Activated CD4-positive, alpha-beta T cell treated with anti-CD3 and anti-CD28 coated beads for 36 hours (primary cell): ENCODE measurements at places on chromosomes 5 and 9.

DNA sequence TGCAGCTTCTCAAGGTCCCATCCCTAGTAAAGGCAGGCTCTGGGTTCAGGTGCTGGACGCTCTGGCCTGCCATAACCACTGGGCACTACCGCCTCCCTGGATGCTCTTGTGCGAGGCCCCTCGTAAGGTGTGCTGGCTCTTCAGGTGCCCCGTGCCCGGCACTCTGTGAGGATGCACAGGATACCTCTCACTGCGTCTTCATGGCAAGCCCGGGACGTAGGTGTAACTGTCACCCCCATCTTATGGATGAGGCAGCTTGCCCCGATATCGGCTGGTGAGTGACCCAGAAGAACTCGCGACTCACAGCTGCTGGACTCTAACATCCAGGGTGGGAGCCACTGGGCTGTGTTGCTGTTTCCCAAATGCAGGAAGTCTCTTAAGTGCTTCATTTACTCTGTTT, 79.0 kb downstream of the GTF3C4 start:
- DNase-seq = no peak

DNA sequence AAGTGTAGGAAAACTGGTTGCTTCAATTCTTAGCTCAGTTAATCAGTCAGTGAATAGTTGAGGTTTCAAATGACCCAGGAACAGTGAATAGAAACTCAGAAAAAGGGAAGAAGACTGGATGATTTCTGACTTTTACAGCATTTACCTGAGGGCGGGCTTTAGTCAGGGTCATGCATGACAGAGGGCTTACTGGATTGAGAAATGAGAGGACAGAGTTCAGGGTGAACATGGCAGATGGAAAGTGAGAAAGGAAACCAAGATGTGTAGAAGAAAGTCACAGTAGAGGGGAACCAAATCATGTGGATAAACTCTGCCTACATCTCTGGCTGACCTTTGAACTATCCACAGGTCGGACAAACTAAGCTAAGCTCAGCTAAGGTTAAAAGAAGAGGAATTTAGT, 596.0 kb downstream of the SEMA5A start:
- no peak for DNase-seq

DNA sequence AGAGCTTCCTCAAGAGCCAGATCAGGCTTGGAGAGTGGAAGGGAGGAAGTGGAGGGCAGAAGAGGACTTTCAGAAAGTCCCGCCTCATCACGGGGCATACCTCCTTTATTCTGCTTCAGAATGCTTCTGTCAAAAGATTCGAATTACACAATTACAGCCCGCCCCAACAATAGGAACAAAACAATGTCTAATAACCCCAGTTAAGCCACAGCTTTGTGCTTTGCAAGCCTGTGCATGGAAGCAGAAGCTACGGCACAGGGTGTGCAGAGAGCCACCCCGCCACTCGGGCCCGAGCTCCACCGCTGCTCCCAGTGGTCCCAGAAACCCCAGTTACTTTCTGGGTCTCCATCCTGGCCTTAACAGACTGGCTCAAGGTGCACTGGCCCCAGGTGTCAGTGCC, 23.5 kb downstream of the HNRNPH1 start:
- DNase-seq = no peak

DNA sequence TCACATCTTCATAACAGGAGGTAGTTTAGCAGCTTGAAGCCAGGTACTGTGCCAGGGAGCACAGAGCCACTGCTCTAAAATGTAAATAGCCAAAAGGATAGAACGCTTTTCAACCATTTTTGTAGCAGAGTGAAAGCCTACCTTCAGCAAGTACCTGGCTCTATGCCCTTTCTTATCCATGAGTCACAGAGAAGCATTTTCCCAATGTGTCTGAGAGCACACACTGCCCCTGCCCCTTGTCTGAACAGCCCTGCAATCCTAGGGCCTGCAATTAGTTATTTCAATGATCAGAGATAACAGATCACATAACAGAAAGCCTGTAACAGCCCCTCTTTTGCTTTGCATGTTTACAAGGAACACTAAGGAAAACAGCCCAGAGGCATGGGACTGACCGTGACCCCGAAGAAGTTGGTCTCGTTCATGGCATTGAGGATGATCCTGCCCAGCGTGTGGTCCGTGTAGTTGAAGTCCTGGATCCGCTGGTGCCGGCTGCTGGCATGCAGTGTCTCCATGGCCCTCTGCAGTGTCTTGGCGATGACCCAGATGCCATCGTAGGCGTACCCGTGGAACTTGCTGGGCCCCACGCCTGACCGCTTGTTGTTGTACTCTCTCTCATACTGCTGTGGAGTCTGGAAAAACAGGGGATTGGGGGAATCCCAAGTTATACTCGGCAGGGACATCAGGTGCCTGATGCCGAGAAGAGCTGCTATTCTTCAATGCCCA, 198.3 kb upstream of the TBC1D2 start:
- DNase-seq = no peak

- DNase-seq = no peak
These were observed 92.6 kb downstream of the CDKN2A start for GRCh38 chr9:21901546-21901945.

DNA sequence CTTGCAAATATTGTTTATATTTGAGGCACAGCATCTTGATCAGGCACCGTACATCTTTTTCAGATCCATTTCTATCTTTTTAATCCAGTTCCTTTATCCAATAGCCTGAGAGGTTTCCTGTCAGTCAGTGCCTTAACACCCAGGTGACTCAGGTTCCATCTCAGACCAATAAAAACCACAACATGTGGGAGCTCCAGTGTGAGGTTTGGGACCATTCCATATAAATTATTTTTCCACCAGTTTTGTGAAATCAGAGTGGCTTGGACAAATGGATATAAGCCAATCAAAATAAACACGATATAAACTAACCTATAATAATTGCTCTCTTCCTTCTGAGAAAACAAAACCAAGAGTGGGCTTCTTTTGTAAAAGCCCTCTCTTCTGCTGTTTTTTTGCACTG, 351.3 kb downstream of the NTRK2 start:
- no peak for DNase-seq

GRCh38 chr5:136435946-136436543, 70.7 kb upstream of the TRPC7 start:
- no peak for DNase-seq

DNA sequence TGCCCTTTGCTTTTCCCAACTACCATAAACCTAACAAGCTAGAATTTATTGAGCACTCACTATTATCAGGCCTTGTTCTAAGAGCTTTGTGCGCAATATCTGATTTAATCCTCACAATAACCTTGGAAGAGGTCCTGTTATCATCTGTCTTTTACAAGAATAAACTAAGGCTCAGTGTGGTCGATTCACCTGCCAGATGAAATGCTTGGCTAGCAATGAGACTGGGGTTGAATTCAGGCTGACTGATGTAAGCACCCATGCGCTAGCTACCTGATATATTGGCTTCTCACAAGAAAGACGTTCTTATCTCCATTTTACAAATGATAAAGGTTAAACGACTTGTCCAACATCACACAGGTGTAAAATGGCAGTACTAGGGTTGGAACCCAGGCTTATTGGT, 37.4 kb downstream of the FAT2 start:
- DNase-seq = no peak

GRCh38 chr5:32790411-32790951, 79.4 kb downstream of the NPR3 start:
- no peak for DNase-seq

- no peak for DNase-seq
These were observed 3.0 kb downstream of the TXNDC15 start for GRCh38 chr5:134877159-134877558.

DNA sequence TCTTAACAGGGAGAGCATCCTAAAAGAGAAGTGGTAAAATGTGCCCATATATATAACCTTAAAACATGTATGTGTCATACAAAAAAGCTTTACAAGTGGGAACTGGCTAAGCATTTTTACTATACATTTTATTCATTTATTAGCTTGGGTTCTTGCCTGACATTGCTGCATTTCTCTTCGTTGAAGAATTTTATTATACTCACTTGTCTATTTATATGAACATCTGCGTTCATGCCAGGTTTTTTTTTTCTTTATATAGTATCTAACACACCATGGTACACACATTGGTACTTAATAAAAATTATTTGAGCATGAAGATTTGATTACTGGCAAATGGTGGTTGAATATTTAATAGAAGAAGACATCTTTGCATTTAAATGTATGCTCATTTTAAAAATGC, 492.3 kb downstream of the SPATA31D1 start:
- DNase-seq = no peak

DNA sequence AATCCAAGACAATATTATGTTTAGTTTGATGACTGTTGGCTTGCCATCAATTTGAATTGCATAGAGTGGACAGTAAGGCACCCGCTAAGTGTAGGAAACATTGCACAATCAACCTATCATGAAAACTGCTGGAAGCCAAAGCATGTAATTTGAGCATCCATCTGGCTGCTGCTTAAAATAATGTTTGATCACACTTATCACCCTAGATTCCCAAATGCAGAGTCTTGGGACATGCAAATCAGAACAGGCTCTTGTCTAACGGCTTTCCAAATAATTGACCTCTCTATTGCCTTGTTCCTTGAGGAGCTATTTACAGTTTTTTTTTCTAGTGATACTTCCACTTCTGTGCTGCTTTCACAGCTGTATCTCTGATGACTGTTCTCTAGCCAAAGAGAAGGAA, 342.1 kb downstream of the PRR16 start:
- no peak for DNase-seq

- DNase-seq = no peak
These were observed 234.4 kb upstream of the DAPK1 start for GRCh38 chr9:87263291-87263690.
